Pericardium fibroblast (primary cell): ENCODE measurements at places on chromosomes 2 and 18. TPM values are rescaled to one million over a fixed set of nuclear protein-coding genes. Genes with fewer than 3 reads are reported as not detected.

PLA2R1 gene
- total RNA-seq = 3.1 and 15.4 TPM in 2 replicates

WNT6 gene
- not detected in 2 replicates for total RNA-seq

GPR75 gene
- total RNA-seq = 0.35 and 0.77 TPM in 2 replicates

CYTIP gene
- total RNA-seq = not detected in 2 replicates

RALBP1 gene
- 45.6 and 60.9 TPM in 2 replicates for total RNA-seq

MOGAT1 gene
- not detected in 2 replicates for total RNA-seq

COL3A1 gene
- total RNA-seq = 8,532 and 10,505 TPM in 2 replicates

PREB gene
- 40.9 and 59.7 TPM in 2 replicates for total RNA-seq

TRIM43 gene
- total RNA-seq = not detected in 2 replicates

SLC9A4 gene
- not detected in 2 replicates for total RNA-seq

TMEM198 gene
- total RNA-seq = 1.9 and 10.2 TPM in 2 replicates

SNORC gene
- 0.12 and 0.17 TPM in 2 replicates for total RNA-seq

HOXD9 gene
- total RNA-seq = 0.09 TPM in 1 of 2 replicates, not detected in the other

CCDC141 gene
- total RNA-seq = 0.17 TPM in 1 of 2 replicates, not detected in the other
